GM13977 (cell line): ENCODE measurements at places on chromosomes 13 and 19.

DNA sequence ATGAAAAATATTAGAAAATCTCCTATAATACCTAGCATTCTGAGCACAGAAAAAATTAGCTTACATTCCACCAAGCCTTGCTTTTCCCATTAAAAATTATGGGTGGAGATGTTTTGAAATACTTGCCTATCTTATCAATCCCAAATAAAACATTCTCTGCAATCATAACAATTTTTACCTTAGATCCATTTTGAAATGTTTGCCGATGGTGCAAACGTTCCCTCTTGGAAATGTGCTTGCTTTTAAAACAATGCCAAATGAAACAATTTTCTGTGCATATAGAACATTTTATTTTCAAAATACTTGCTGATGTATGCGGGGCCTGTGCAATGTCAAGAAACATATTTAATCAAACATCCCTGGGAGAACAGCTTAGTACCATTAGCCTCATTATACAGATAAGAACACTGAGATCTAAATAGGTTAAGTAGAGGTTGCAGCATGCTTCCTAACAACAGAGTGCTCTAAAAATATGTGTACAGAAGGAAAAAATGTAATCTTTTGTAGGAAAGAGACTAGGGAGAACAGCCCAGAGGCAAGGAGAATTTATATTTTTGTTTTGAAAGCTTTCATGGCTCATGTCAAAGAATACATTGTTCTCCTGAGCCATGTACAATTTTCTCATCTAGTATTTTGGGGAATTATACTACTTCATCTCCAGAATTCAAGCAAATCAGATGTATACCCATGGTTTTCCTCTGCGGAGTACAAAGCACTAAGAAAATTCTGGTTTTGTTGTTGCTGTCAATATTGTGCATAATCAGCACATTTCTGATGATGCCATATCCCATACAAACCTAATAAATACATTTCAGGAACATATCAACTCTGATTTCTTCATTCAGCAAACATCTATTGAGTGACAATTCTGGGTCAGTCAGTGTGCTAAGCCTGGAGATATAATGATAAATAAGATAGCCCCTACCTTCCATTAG, 25.9 kb upstream of the FNDC3A start:
- DNase-seq = no peak

DNA sequence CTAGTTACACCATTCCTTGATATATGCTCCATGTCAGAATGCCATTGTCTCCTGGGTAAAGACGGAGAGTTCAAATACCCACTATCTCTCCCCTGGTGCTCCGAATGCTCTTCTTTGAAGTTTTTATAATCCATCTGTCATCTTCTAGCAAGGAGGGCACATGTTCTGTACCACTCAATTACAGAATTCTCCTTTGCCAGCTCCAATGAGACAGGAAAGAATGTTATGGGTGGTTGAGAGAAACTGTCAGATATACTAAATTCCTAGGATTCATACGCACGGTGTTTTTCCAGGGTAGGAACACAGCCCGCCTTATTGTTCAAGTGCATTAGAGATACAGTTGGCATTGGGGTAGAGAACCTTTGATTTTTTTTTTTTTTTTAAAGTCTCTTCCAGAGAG, 118.0 kb upstream of the ZNF536 start:
- no peak for DNase-seq

- DNase-seq = no peak
Measured at GRCh38 chr19:10896851-10897526, 25.6 kb downstream of the CARM1 start.

DNA sequence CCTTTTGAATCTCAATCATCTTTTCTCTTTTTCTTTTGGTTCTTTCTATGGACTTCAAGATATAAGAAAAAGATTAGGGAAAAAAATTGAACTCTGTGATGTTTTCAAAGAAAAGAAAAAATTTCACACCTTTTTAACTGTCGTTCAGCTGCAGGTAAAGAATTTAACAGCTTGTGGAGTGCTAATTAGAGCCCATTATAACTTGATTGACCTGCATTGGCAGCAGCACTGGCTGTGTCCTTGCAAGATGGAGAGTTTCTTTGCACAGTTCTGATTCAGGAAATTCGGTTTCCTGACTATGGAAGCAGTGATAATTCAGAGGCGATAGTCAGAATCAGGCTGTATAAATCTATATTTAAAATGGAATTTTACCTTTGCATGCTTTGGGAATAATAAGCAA, 183.2 kb upstream of the DACH1 start:
- DNase-seq = no peak

DNA sequence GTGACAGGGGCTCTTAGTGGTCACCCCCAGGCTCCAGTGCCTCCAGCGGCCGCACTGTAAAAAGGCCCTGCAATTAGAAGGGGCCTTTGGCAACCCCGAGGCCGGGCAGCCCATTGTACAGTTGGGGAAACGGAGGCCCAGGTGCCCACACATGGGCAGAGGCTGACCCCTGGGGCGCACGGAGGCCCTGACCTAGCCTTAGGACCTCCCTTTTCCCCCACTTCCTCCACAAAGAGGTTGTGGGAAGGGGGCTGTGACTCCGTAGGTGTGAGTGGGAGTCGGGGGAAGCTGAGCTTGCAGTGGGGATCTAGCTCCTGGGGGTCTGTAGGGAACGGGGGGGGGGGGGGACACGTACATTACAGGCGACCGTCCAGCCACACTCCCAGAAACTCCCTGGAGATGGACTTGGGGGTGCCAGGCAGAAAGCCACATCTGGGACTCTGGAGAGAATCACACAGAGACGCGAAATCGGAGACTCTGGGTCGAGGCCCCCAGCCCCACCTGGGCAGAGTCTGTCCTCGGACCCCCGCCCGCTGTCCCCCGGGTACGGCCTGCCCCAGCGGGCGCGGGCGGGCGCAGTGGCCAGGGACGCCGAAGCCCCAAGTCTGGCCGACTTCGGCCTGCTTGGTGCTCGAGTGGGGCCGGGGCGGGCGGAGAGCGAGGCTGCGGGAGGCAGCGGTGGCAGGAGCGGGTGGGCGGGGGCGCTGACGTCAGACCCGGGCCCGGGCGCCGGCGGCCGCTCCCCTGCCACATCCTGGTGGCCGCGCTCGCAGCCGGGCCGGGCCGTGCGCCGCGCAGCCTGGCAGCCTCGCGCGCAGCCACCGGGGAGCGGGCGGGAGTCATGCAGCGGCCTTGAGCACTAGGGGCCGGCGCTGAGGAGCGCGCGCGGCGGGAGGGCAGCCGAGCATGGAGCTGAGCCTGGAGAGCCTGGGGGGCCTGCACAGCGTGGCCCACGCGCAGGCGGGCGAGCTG, at the start of gene ONECUT3:
Gene ONECUT3, plus strand, starts transcription at position 750 of the 972 bp plus-strand sequence. Its CDS starts 157 bp downstream, at position 907.
- DNase-seq = no peak

GRCh38 chr13:41267106-41267505, 3.7 kb upstream of the MTRF1 start:
- DNase-seq = no peak

GRCh38 chr13:44293374-44293773, 80.2 kb upstream of the SERP2 start:
- no peak for DNase-seq
